H1 (cell line): ENCODE measurements at places on chromosomes 7 and 10. TPM values are rescaled to one million over a fixed set of nuclear protein-coding genes. Genes with fewer than 3 reads are reported as not detected.
A peak's percentile ranks its signal among the peaks of the same experiment; 100 is the strongest.

The RASA4B gene
- total RNA-seq: 2.6 and 3.4 TPM in 2 replicates

The HTR7 gene
- total RNA-seq: 24.6 and 26.9 TPM in 2 replicates

The MACROH2A2 gene
- total RNA-seq: 7.8 and 7.9 TPM in 2 replicates

The DPYSL4 gene
- 15.2 and 16.4 TPM in 2 replicates for total RNA-seq

The PRF1 gene
- not detected in 2 replicates for total RNA-seq

The COL28A1 gene
- total RNA-seq: 0.22 and 0.44 TPM in 2 replicates

The LBX1 gene
- not detected in 2 replicates for total RNA-seq

The TUBGCP2 gene
- 51.9 and 54.2 TPM in 2 replicates for total RNA-seq

GRCh38 chr10:1189166-1190051, 133.2 kb downstream of the WDR37 start:
- no peak for DNase-seq

DNA sequence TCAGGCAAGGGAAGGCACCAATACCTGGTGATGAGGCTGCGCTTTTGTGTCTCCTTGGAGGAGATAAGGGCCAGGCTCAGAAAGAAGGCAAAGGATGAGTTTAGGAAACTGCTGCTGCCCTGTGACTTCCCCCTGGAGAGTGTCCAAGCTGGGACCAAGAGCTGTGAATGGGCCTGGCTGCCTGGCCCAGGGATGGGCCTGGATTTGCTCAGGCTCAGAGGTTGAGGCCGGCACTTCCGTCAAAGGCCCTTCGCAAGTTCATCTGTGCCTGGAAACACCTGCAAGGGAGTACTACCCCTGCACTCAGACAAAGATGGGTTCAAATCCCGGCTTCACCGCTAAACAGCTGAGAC, 50.5 kb upstream of the NANOS1 start:
- DNase-seq: no peak

DNA sequence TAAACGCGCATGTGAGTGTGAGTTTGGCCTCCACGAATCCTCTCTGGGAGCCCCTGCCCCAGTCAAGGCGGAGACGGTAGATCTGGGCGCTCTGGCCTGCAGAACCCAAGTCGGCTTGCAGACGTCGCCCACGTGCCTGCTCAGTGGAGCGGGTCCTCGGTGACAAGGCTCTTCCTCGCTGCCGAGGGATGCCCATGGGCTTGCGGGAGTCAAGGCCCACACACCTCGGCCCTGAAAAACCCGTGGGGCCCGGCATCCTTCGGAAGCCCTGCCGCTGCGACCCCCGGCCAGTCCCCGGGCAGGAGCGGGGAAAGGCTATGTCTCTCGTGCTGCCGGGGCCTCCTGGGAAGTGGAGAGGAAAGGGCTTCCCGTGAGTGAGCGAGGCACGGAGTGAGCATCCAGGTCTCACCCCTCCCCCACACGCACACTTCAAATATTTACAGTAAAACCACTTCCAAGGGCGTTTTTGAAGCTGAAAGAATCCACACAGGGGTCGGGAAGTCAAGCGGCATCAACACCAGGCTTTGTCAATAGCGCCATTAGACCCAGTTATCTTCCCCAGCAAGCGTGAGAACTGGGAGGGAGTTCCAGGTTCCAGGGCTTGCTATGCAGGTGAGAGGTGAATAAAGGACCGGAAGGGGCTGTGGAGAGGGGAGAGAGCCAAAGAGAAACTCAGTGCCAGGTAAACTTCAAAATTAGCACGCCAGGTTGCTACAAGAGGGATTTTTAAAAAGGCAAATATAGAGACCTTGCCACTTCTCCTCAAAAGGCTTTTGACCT, 1.1 kb upstream of the MNX1 start:
- peak; percentile 77 for DNase-seq

DNA sequence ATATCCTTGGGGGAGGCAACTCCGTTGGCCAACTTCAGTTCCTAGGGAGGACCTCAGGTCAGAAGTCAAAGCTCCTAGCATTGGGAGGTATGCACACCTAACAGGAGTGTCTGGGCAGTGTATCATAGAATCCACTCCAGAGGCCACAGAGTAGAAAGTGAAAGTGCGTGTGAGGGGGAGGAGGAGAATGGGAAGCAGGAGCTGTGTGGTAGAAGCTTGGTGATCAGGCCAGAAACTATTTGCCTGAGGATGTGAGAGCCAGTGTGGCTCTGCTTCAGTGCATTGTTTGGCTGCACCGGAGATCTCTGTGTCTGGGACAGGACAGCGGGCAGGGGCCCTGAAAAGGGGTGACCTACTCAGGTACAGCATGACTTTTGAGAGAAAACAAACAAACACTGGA, 557.4 kb upstream of the VSTM2A start:
- no peak for DNase-seq

DNA sequence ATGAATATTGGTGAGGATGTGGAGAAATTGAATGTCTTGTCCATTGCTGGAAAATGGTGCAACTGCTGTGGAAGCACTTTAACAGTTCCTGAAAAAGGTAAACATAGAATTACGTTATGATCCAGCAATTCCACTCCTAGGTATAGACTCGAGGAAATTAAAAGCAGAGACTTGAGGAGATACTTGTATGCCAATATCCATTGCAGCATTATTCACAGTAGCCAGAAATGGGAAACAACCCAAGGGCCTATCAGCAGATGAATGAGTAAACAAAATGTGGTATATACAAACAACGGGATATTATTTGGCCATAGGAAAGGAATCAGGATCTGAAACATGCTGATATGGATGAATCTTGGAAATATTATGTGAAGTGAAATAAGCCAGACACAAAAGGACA, 32.5 kb upstream of the MTURN start:
- DNase-seq: no peak

- no peak for DNase-seq
These were observed 51.7 kb downstream of the EBF3 start for GRCh38 chr10:129912166-129912917.

DNA sequence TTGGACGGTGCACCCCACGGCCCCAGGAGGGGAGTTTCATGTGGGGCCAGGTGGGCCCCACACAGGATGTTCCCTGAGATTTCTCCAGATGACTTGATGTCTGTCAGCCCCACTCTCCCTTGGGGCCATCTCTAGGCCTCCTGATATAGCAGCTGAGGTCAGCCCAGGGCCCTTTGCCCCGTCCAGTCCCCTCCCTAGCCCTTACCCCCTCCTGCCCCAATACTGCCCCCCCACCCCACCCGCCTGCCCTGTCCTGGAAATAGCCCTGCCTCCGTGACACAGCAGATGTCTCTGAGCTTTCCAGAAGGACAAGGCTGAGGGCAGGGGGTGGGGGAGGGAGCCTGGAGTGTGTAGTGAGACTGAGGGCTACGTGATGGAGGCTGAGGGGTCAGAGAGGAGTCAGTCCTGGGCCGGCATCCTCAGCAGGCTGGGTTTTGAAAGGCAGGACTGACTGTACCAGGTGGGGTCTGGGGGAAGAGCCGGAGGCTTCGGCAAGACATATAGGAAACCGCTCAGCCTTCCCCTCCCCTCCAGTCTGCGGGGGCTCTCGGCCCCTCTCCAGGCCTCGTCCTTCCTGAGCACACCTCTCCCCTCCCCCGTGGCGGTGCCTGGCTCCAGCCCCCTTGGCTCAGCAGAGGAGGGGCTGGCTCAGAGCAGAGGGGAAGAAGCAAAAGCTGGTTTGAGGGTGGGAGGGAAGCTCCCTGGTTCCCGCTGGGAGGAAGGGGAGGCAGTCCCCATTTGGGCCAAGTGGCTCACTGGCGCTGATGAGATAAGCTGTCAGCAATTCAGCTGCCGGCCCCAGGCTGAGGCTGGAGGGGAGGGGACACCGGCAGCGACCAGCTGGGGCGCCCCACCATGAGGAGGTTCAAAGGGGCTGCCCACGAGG, 2.0 kb downstream of the FLNC start:
- DNase-seq: peak; percentile 78

DNA sequence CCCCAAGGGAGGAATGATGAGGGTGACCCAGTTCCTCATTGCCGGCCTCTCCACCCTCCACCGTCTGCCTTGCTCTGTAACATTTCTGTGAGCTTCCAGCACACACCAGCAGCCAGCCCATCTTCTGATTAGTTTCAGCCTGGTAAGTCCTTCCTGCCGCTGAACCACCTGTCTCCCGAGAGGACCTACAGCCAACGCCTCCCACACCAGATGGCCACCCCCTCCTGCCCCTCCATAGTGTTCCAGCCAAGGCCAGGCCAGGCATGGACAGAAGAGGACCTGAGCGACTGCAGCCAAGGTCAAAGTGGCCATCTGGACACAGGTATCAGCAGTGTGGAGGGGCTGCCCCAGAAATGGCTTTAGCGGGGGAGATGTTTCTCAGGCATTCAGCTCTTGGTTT, 170.7 kb upstream of the CTBP2 start:
- no peak for DNase-seq

DNA sequence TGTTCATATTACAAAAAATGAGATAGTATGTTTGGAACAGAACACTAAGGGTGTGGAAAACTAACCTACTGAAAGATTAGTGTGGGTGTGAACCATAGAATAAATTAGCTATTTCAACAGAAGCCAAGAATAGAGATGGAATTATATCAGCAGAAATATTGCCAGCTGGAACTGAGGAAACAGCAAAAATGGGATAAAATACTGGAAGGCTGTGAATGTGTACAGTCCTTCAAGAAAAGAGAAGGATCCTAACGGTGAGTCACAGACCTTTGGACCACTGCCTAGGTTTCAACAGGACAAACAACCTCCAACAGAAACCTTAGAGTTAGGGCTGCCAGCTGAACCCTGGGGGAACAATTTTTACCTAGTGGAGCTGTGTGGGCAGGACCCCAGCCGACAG, 395.0 kb downstream of the ZWINT start:
- DNase-seq: no peak

DNA sequence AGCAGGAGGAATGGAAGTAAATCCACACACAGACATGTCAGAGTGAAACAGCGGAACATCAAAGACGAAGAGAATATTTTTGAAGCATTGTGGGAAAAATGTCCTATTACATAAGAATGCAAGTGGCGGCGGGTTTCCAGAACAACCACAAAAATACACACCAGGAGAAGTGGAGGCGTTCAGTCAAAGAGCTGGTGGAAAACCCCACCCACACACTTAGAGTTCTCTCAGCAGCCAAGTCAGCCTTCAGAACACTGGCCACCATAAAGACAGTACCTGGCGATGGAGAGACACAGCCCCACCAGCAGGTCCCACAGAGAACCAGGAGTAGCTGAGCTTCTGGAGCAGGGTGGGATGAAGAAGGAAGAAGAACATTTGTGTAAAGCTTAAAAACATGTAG, 23.7 kb downstream of the NKX6-2 start:
- DNase-seq: no peak

DNA sequence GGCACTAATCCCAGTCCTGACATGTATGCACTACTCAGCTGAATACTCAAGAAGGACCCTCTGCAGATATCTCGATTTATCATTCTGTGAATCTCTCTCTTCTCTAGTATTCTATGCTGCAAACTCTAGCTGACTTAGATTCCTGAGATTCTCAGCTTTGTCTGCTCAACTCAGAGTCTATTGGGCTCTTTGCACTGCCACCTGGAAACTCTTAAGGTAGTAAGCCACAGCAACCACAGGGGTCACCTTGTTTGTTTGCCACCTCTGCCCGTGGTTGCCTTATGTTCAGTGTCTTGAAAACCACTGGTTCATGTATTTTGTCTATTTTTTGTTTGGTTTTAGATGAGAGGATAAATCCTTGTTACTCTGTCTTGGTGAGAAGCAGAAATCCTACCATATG, 72.9 kb downstream of the SP8 start:
- no peak for DNase-seq

DNA sequence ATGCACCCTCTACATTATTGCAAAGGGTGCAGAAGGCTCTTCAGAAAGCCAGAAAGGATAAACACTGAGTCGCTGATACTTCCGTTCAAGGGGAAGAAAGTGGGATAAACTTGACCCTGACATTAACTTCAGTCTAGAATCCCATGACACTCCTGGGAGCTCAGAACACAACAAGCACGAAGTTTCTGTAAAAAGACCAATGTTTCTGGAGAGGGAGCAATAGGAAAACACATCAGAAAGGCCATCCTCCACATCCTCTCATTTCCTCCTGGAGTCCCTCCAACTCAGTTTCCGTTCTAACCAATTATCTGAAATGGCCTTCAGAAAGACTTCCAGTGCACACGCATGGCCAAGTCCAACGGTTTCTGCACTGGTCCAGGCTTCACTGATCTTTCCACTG, 113.5 kb downstream of the SORBS1 start:
- no peak for DNase-seq

- no peak for DNase-seq
These were observed 5.8 kb downstream of the TCF7L2 start for GRCh38 chr10:112955582-112956421.

GRCh38 chr7:159070431-159071148, 74.1 kb downstream of the VIPR2 start:
- no peak for DNase-seq

DNA sequence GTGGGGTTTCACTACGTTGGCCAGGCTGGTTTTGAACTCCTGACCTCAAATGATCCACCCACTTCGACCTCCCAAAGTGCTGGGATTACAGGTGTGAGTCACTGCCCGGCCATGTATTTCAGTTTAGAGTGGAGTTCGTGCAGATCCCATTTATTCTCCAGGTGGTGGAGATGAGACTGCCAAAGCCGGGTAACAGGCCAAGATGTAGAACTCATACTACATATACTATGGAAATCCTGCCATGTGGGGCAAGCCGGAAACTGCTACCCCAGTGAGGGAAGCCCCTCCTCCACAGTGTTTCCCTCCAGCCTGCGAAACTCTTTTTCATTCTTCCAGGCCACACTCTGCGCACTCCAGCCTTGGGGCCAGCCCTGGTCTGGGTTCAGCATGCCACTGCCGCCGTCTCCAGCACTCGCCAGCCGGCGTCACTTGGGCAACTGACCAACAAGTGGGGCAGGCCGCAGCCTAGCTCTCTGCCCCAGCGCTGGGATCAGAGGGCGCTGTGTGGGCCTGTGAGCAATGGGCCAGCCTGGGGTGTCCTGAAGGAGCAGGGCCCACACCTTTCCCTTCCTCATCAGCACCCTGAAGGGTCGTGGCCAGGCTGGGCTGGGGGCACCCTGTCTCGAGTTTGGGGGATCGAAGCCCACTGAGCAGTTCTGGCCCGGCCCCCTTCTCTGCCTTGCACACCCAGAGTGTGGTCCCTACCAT, 122.0 kb downstream of the TRRAP start:
- no peak for DNase-seq

DNA sequence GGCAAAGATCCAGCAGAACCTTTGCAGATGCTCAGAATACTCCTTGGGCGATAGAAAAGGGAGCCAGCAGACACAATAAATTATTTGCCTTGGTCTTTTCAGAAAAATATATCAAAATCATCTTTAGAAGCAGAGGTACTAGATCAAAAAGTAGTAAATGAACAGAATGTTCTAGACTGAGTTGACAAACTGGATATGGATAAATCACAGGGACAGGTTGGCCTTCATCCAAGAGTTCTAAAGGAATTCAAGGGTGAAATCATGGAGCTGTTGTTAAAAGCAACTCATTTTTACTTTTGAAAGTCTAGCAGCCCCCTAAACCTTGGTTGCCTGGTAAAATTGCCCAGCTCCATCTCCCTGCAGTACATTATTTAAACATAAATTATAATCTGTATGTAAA, 99.1 kb downstream of the PLCE1 start:
- DNase-seq: no peak

GRCh38 chr7:104761892-104762291, 252.1 kb upstream of the KMT2E start:
- no peak for DNase-seq

- DNase-seq: no peak
These were observed 42.0 kb downstream of the LYZL2 start for GRCh38 chr10:30587522-30588031.

- DNase-seq: no peak
These were observed 415.7 kb upstream of the STEAP1 start for GRCh38 chr7:89738549-89738948.

GRCh38 chr7:42688056-42688371, 223.9 kb downstream of the C7orf25 start:
- DNase-seq: no peak

- no peak for DNase-seq
These were observed 575 bp downstream of the PLPP4 start for GRCh38 chr10:120457431-120458172.

GRCh38 chr7:101216001-101216859, 1.2 kb downstream of the PLOD3 start:
- DNase-seq: no peak
